ENCODE measurements at places on chromosomes 7 and 10. TPM values are rescaled to one million over a fixed set of nuclear protein-coding genes. Genes with fewer than 3 reads are reported as not detected.

GRCh38 chr10:74927701-74928100 lies 101.3 kb downstream of the KAT6B start:
- DNase-seq: peak; percentile 61

- no peak for DNase-seq
These were observed 212.3 kb downstream of the FANK1 start for GRCh38 chr10:126108693-126109092.

PON3 gene
- total RNA-seq: not detected

ZNF655 gene
- 49.6 TPM for total RNA-seq

CCL24 gene
- not detected for total RNA-seq

C10orf53 gene
- not detected for total RNA-seq

DNA sequence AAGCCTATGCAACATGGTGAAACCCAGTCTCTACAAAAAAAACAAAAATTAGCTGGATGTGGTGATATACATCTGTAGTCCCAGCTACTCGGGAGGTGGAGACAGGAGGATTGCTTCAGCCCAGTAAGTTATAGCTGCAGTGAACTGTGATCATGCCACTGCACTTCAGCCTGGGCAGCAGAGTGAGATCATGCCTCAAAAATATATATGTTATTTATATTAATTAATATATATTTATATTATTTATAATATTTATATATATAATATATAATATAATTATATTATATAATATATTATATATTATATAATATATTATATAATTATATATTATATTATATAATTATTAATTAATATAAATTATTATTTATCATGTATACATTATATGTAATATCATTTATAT lies 1158.4 kb upstream of the AUTS2 start:
- DNase-seq: no peak

GRCh38 chr10:48507933-48508790 lies 96.7 kb downstream of the ARHGAP22 start:
- no peak for DNase-seq

DNA sequence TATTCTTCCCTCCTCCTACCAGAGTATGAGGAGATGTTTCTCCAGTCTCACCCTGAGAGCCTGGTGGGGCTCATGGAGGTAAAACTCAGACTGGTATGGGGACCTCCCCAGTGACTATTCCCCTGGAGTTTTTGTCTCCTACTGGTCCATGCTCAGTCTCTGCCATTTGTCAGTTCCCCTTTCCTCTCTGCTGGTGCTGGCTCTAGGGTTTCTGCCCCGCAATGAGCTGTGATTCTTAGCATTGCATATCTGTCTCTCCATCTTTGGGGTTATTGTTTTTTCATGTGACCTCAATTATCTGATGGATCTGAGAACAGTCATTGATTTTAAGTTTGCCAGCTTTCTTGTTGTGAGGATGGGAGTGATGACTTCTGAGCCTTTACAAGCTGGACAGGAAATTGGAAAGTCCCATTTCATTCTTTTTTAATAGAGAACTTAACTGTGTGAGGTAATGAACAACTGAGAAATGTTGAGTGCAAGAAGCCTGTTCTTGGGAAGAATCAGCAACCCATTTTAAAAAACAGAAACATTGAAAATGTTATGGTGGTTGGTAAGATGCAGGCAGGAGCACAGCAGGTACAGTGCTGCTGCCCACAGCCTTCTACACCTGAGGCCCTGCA lies 26.9 kb downstream of the NACAD start:
- DNase-seq: no peak

DNA sequence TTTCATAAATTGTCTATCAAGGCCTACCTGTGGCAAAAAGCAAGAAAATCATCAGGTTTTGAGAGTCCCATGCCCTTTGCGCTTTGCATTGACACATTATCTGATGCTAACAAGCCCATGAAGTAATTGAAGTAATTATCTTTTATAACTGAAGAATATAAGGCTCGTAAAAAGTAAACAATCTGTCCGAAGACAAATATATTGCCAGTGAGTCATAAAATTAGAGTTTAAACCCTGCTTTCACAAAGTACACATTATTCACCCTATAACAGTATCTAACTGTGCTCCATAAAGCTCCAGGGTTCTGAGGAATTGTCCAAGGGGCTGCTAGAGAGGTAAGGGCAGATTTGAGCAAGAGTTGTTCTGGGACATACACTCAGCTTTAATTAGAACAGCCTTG lies 102.3 kb upstream of the PPP1R3A start:
- DNase-seq: peak; percentile 7

OPN1SW gene
- total RNA-seq: not detected

STRIP2 gene
- total RNA-seq: 2.2 TPM

DNA sequence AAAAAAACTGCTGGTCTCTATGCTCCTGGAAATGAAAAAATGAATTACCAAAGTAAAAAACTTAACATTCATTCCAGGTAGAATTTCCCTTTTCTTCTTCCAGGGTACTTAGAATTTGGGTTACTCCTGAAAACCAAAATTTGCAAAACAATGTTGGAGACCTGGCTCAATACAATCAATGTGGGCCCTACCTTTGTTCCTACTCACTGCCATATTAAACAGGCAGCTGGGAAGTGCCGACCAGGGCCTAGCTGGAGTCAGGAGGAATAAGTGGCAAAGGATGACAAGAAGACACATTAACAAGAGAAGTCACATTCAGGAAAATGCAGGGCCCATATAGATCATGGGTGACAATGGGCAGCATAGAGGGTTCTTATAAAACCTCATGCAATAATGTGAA lies 6.4 kb upstream of the AGK start:
- DNase-seq: no peak
